ENCODE measurements at places on chromosomes 1 and 21.
A peak's percentile ranks its signal among the peaks of the same experiment; 100 is the strongest.

DNA sequence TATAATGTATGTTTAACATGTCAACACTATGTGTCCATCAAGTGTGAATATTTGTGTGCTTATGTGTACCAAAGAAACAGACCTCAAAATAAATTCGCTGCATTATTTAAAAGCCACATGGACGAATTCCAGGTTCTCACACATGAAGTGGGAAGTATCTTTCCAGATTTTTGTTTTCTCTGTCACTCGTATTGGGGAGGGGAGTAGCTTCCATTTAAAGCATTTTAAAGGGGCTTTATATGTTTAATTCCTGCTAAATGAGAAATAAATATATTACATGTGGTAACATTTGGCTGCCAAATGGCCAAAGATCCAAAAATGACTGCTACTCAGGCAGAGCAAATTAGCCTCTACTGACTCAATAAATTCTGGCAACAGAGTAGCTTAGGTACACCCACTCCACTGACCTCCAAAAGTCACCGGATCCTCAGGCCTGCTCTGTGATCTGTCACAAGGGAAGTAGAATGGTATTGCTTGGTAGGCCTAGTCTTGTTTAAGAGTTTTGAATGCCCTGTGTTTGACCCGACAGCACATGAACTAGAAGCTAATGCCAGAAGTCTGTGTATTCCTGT is 178.1 kb downstream of the ZP4 start:
- DNase-seq: no peak

- no peak for DNase-seq
Observed at GRCh38 chr1:26811708-26812107, 14.8 kb upstream of the ZDHHC18 start.

- DNase-seq: no peak
Observed at GRCh38 chr1:163875200-163875926, 553.6 kb downstream of the NUF2 start.

- peak; percentile 72 for DNase-seq
Observed at GRCh38 chr1:40476924-40477677, at the start of gene ZFP69. Gene ZFP69 (plus strand): TSS chr1:40477290. CDS start chr1:40479362, 2,072 bp downstream.

- DNase-seq: peak; percentile 12
Observed at GRCh38 chr1:158819461-158820443, 11.4 kb upstream of the MNDA start.

DNA sequence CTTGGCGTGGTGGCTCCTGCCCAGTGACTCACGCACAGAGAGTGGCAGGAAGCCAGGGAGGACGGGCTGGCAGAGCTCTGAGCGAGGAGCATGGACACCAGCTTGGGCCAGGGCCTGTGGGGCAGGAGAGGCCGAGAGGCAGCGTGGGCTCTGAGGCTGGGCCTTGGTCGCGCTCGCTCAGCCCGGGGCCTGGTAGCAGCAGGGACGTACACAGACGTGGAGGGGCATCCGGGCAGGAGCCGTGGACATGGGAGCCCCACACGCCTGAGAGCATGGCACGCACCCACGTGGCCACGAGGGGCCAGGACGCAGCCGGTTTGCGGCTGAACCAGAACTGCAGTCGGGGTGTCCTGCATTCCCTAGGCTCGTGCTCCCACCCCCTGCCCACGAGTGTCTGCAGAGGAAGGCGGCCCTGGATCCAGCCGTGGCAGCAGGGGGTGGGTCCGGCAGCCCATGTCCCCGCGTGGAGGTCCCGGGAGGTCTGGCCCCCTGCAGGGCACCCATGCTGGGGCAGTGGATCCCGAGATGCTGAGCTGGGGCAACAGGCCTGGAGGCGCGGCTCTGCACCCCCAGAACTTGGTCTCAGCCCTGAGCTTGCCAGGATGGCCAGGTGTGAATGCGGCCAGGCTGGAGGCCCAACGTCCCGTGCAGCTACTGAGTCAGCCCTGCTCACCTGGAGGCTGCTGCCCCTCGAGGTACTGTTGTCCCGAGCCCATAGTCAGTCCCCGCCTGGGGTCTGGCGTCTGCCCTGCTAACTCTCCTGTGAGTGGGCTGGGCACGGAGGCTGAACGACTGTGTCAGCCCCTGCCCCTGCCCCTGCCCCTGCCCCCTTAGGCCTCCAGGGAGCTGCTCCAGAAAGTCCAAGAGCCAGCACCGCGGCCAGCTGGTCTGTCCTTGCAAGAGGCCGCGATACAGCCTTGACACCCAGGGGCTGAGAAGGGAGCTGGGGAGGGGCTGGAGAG is 61.6 kb downstream of the SLX9 start:
- no peak for DNase-seq

- DNase-seq: no peak
Observed at GRCh38 chr1:16459352-16459925, 18.9 kb downstream of the NECAP2 start.

DNA sequence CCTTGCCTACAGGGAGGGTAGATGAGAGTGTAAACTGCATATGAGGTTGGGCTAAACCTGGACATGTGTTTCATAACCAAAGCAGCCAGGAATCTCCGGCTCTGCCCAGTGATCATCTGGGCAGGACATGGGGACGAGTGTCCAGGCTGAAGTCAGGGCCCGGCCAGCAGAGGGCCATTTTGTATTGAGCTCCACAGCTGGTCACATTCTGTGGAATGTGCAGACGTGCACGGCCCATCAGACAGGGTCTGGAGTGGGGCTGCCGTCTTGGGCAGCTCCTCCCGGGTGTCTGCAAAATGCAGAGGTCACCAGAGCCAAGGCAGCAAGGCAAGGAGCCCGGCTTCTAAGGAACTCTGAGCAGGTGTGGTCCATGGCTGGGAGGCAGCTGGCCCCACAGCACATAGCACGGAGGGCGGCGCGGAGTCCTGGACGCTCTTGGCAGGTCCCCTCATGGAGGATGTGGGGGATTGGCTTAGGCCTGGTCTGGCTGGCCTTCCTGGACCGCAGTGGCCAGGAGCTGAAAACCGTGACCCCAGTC is 6.2 kb downstream of the LRRC3 start:
- no peak for DNase-seq

GRCh38 chr1:32755810-32756159 is 53.2 kb upstream of the SYNC start:
- no peak for DNase-seq

GRCh38 chr1:165484532-165484931 is 39.6 kb upstream of the RXRG start:
- DNase-seq: no peak

- no peak for DNase-seq
Observed at GRCh38 chr1:160553778-160554177, 25.5 kb downstream of the CD84 start.

DNA sequence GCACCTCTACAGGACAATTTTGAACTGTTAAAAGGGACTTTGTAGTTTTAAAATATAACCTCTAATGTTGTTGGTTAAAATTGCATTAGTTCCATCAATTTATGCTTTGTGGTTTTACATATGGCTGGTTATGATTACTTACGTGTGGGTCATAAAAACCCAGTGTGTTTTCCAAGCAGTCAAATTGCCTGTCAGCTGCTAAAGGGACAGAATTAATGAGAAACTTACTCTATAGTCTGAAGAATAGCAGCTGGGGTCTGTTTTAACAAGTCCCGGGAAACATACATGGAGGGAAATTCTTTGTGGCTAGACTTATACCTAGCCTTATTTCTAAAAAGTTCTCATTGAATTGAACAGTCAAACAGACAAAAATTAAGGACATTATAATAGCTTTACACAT is 820.9 kb upstream of the ADGRL4 start:
- DNase-seq: no peak

DNA sequence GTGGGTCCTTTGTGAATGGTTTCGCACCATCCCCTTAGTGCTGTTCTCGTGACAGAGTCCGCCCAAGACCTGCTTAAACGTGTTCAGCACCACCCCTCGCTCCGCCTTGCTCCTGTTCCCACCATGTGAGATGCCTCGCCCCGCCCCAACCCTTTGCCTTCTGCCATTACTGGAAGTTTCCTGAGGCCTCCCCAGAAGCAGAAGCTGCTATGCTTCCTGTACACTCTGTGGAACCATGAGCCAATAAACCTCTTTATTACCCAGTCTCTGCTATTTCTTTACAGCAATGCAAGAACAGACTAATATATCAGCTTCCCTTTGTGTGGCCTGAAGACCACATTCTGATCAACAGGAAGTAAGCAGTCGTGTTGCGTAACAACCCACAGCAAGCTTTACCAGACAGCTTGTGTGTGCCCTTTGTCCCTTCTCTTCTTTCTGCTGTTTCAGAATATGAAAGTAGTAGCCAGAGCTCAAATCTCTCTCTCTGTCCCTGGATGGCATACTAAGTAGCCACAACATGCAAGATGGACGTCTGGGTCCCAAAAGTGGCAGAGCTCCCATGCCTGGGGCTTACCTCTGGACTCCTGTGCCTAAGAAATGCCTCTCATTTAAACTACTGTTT is 14.1 kb downstream of the HENMT1 start:
- peak; percentile 74 for DNase-seq

GRCh38 chr1:14756589-14757285 is 158.3 kb downstream of the KAZN start:
- DNase-seq: no peak

DNA sequence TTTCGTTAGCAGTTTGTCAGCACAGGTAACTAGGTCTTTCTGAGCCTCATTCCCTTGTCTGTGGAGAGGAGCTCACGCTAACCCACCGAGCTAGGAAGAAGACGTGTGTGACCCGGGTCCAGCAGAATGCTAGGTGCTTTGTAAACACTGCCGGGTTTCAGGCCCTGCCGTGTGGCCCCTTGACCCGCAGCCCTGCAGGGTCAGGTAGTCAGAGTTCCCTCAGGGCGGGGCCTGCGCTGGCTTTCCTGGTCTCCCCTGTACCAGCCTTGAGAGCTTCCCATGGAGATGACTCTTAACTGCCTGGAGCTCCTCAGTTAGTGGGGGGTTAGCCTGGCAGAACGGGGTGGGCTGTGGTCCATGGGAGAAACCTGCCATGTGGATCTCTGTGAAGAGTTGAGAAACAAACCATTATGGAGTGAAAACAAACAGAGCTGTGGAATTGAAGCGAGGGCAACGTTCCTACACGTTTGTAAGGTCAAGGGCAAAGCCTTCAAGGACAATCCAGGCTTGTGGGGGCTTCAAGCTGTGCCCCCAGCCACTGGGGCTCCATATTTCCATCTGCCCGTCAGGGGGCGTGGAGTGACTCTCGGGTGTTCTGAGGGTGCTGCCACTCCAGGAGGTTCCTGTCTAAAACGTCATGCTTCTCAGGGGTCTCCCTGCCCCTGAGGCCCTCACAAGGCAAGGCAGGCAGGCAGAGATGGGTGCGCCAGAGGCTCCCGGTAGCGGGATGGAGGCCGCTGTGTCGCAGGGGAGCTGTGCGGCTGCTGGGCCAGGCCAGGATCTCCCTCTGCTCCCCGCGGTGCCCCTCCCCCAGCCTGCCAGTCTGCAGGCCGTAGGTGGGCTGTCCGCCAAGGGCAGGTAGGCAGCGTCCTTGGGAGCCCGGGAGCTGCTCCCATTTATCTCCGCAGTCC is 23.8 kb downstream of the LHX4 start:
- DNase-seq: no peak

GRCh38 chr1:157312082-157312812 is 174.1 kb upstream of the ETV3 start:
- DNase-seq: no peak

DNA sequence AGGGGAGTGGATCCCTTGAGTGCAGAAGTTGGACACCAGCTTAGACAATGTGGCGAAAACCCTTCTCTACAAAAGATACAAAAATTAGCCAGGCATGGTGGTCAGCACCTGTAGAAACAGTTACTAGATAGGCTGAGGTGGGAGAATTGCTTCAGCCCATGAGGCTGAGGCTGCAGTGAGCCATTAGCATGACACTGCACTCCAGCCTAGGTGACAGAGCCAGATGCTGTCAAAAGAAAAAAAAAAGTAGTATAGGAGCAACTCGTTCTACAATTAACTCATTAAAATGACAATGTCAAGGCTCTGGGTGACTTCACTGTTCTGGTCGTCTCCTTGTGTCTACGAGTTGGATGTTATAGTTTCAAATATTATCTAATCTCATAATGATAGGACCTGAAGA is 370.6 kb upstream of the NCAM2 start:
- no peak for DNase-seq

- no peak for DNase-seq
Observed at GRCh38 chr1:244371242-244372141, 80.2 kb downstream of the ADSS2 start.

GRCh38 chr1:223077247-223077833 is 65.7 kb downstream of the TLR5 start:
- DNase-seq: no peak

DNA sequence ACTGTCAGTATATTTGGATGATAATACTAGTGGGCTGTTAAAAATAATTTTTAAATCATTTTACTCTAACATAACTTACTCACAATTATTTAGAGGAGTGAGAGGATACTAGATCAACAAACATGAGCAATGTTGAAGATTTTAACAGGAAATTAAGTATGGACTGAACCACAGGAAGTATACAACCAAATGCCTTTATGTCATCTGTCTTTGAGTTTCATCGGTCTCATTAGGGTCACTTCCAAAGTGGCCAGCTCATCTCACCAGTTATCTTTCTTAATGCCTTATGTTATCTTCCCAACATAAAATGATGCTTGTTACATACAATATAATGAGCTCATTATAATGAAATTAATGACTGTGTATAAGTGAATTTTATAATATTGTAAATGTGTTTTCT is 1.5 kb upstream of the RGS1 start:
- no peak for DNase-seq

DNA sequence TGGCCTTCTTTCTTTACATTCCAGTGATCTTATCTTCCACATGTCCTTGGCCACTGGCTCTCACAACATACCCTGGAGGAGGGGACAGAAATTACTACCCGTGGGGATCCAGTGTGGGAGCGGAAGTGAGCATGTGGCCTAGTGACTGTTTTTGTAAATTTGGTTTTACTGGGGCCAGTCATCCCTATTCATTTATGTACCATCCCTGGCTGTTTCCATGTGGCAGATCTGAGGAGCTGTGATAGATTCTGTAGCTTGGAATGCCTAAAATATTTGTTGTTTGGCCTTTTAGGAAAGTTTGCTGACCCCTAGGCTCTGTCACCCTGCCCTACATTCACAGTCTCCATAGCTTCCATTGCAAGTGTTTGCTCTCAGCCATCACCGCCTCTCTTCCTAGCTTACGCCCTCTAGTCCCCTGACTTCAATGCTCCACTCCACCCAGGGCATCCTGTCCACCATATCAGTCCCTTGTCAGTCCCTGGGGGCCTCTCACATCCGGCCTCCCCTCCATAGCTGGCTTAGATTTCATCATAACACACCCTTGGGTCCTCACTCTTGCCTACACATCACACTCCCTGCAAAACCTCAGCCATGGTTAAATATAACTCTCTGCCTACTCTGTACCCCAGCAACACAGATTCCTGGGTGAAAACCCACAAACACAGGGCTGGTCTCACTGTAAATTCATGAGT is 25.8 kb downstream of the DHCR24 start:
- DNase-seq: no peak

All from activated CD4-positive, alpha-beta T cell treated with anti-CD3 and anti-CD28 coated beads, Interleukin-2, amount 50 U/mL, for 48 hours (primary cell).